Fibroblast of skin of back (primary cell): ENCODE measurements at places on chromosomes 3 and 15.

- DNase-seq: no peak
These were observed 43.9 kb downstream of the PTPN23 start for GRCh38 chr3:47424434-47425382.

DNA sequence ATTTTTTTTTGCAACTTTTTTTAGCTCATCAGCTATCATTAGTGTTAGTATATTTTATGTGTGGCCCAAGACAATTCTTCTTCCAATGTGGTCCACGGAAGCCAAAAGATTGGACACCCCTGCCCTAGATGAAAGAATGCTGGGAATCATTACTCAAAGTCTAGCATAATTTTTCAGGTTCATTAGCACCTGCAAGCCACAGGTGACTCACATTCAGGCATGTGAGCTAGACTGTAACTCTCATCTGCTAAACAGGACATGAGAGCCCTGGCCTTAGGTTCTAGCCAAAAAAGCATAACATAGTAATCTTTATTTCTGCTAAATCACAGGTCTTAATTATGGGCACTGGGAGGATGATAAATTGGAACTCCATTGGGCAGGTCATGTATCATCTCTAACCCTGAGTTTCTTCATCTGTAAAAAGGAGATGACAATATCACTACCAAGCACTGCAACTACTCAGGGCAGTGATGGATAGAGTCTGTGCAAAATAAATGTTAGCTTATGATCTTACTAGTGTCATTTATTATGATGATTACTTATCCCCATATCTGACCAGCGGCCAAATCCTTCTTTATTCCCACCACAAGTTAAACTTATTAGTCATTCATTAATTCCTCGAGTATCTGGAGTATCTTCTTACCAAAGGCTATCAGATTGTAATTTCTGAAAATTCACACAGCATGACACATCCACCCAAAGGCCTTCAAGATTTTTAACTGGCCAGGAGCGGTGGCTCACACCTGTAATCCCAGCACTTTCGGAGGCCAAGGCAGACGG, 125.0 kb downstream of the PLD1 start:
- DNase-seq: no peak

DNA sequence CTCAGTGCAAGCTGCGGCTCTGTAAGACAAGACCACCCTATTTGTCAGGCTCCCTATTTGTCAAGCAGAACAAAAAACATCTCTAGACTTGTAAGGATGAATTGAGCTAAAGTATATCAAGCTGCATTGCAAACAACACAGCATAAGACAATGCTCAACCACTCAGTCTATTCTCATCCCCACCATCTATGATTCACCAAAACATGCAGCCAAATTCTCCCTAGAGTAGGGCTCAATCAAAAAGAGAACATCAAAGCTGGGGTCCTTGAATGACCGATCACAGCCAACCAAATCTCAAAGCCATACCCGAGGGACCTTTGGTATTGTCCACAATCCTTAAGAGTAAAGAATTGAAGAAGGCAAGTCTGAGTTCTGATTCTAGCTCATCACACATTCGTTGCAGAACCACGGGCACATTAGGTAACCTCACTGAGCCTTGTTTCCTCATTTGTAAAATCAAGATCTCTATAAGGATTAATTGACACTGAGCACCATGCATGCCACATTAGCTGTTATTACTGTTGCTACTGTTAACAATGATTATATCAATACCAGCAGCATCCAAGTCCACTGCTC, 31.2 kb downstream of the RFTN1 start:
- no peak for DNase-seq

- DNase-seq: no peak
These were observed 42.4 kb downstream of the OIP5 start for GRCh38 chr15:41289953-41290352.
